ENCODE measurements at places on chromosomes 4 and X. TPM values are rescaled to one million over a fixed set of nuclear protein-coding genes. Genes with fewer than 3 reads are reported as not detected.
A peak's percentile ranks its signal among the peaks of the same experiment; 100 is the strongest.

The HTN1 gene
- total RNA-seq: not detected

The TREX2 gene
- 3.8 TPM for total RNA-seq

GRCh38 chrX:114819509-114819908 is 197.9 kb downstream of the IL13RA2 start:
- no peaks in the 10 kb centered on the region for H3K36me3 ChIP-seq
- H3K4me3 ChIP-seq: no peak overlapping the region
- DNase-seq: no peak

GRCh38 chr4:184983672-184984356 is 34.5 kb upstream of the HELT start:
- peaks cover 2% of the 10 kb centered on the region for H3K27me3 ChIP-seq
- H3K36me3 ChIP-seq: no peaks in the 10 kb centered on the region
- H3K27ac ChIP-seq: no peak overlapping the region
- peak overlapping the region; percentile 33 for H3K4me3 ChIP-seq
- H3K4me1 ChIP-seq: peaks cover 15% of the 10 kb centered on the region

DNA sequence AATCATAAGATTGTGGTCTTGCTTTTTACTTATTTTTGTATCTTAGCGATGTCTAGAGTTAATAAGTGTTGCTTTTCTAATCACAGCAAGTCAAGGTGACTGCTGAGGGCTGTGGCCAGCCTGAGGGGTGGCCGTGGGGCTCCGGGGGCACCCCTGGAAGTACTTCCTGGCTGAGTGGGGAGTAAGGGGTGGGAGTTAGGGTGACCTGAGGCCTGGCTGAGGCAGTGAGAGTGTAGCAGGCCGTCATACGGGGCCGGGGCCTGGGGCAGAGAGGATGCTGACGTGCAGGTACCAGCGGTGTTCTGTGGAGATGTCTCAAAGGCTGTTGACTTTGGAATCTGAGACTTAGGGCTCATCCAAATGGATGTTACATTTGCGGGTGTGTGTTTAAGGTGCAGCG is 29.3 kb downstream of the PIGG start:
- no peak overlapping the region for H3K27ac ChIP-seq

GRCh38 chr4:135244056-135244455 is 1042.5 kb upstream of the PABPC4L start:
- H3K27me3 ChIP-seq: no peaks in the 10 kb centered on the region
- no peak overlapping the region for H3K27ac ChIP-seq
- no peaks in the 10 kb centered on the region for H3K36me3 ChIP-seq
- no peak overlapping the region for H3K4me3 ChIP-seq

DNA sequence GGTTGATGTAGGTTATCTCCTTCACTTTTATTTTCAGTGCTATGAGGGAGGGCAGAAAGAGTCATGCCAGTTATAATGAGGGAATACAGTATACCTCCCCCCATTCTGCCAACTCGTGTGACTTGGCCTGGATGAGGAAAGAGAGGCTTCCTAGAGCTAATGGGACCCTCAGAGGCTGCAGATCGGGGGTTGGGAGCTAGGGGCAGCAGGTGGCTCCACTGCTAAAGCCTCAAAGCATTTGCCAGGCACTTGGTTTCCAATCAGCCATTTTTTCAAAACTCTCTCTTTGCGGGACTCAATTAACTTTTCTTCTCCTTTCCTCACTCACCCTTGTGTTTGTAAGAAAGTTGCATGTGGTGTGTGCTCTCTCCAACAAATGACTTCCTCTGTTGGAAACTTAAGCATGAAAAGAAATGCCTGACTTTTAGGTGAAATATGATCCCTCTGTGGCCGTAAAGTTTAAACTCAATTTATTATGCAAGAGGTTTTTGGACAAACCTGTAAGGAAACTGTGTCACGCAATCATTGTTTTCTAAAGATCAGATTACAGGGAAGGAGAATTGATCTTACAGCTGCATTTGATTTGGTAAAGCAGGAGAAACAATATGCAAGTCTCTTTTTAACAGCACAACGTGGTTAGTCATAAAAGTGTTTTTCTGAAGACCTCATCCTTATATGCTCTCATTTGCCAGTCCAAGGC is 7.0 kb downstream of the SFRP2 start:
- no peaks in the 10 kb centered on the region for H3K36me3 ChIP-seq
- no peaks in the 10 kb centered on the region for H3K4me1 ChIP-seq
- H3K27me3 ChIP-seq: peaks cover 28% of the 10 kb centered on the region
- H3K27ac ChIP-seq: no peak overlapping the region
- H3K4me3 ChIP-seq: no peak overlapping the region

DNA sequence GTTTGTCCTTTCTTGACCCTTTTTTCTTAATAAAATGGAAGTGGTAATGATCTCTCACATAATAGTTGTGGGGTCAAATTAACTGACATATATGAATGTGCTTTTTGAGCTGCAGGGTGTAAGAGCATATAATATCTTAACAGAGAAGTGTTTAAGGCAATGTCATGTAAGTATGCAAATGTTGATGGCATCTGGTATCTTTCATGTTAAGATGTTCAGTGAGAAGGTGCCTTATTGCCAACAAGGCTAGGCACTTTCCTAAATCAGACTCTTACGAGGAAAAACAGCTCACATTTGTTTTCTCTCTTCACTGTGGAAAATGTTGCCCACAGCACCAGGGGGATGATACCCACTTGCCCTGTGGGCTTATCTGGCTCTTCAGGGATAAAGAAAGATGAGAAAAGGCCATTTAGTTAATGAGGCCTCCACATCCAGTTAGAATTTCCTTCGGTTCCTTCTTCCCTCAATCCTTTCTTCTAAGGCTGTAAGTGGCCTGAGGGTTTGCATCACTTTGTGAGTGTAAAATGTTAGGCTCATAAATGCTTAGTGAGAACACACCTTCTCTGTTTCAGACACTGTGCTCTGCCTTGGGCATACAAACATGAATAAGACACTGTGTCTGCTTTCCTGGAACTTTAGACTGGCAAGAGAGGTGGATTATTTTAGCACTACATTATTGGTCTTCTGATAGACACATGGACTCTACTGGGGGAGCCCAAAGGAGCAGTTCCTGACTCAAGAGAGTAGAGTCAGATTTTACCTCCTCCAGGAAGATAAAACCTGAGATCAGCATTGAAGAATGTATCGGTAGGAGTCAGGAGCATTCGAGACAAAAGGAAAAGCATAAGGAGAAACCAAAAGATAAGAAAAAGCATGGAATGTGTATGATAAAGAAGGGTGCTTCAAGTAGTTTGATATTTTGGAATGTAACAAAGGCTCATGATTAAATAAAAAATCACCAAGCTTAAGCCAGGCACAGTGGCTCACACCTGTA is 135.5 kb downstream of the SOWAHB start:
- H3K4me1 ChIP-seq: no peaks in the 10 kb centered on the region
- H3K27ac ChIP-seq: no peak overlapping the region
- H3K27me3 ChIP-seq: peaks cover 14% of the 10 kb centered on the region
- no peak for DNase-seq
- H3K4me3 ChIP-seq: no peak overlapping the region
- H3K36me3 ChIP-seq: no peaks in the 10 kb centered on the region

- no peak overlapping the region for H3K4me3 ChIP-seq
- H3K36me3 ChIP-seq: peaks cover 4% of the 10 kb centered on the region
- H3K4me1 ChIP-seq: no peaks in the 10 kb centered on the region
- no peaks in the 10 kb centered on the region for H3K27me3 ChIP-seq
Observed at GRCh38 chr4:103171006-103171405, 27.1 kb downstream of the CENPE start.
